CD14-positive monocyte (primary cell): ENCODE measurements at places on chromosomes 1 and 21. TPM values are rescaled to one million over a fixed set of nuclear protein-coding genes. Genes with fewer than 3 reads are reported as not detected.

DNA sequence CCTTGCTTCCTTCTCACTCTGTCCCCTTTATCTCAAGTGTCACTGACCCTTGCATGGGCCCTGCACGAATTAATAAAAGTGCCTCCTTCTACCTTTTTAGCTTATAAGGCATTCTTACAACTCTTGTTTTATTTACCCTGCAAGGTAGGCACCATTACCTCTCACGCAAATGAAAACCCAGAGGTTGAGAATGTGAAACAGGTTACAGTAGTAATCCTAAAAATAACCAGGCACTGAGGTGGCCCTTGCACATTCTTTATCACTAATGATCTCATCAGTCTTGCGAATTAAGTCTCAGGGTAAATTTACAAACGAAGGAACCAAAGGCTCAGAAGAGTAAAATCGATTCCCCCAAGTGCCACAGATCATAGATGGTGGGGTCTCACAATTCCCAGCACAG, 3.7 kb downstream of the GLIS1 start:
- H3K4me1 ChIP-seq: peaks cover 20% of the 10 kb centered on the region
- peaks cover 41% of the 10 kb centered on the region for H3K27me3 ChIP-seq
- H3K27ac ChIP-seq: no peak overlapping the region
- no peak for DNase-seq

DNA sequence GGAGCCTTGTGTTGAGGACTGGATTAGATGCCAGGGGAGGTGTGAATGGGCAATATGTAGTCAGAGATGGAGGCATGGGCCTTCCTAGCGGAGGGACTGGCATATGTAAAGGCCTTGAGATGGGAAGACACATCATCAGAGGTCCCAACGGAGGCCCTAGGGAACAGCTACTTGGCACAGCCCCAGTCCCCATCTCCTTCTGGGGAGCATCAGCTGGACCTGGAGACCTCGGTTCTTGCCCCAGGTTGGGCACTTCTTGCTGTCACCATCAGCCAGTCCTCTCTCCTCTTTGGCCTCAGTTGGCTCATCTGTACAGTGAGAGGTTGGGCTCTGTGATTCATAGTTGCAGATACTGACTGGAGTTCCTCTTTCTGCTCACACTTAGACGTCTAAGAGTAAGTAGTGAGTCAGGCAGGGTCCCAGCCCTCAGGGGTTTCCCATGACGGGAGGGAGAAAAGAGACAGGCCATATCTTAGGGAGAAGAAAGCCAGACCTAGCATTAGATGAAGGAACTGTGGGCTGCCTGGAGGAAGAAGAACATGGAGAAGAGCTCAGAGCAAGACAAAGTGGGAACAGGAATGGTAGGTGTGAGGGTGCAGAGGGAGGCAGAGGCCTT, 3.4 kb upstream of the MARCKSL1 start:
- no peak overlapping the region for H3K4me3 ChIP-seq
- H3K36me3 ChIP-seq: no peaks in the 10 kb centered on the region
- H3K27ac ChIP-seq: peak overlapping the region; percentile 100
- H3K4me1 ChIP-seq: peaks cover 50% of the 10 kb centered on the region
- peak; percentile 94 for DNase-seq

GRCh38 chr21:35395728-35396127, 346.6 kb upstream of the RUNX1 start:
- no peak overlapping the region for H3K27ac ChIP-seq
- peak; percentile 36 for DNase-seq
- no peaks in the 10 kb centered on the region for H3K36me3 ChIP-seq
- H3K27me3 ChIP-seq: peaks cover 2% of the 10 kb centered on the region

DNA sequence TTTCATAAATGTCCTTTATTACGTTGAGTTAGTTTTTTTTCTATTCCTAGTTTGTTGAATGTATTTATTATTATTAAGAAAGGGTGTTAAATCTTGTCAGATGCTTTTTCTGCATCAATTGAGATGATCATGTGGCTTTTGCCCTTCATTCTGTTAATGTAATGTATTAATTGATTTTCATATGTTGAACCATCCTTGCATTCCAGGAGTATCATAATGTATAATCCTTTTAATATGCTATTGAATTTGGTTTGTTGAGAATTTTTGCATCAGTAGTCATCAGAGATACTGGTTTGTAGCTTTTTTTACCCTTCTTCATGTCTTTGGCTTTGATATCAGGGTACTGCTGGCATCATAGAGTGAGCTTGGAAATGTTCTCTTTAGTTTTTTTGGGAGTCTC, 100.0 kb downstream of the POFUT2 start:
- H3K36me3 ChIP-seq: peaks cover 54% of the 10 kb centered on the region
- no peak overlapping the region for H3K27ac ChIP-seq
- DNase-seq: no peak
- H3K27me3 ChIP-seq: no peaks in the 10 kb centered on the region
- H3K4me1 ChIP-seq: no peaks in the 10 kb centered on the region

GRCh38 chr1:111961016-111961415, 28.5 kb downstream of the KCND3 start:
- no peak for DNase-seq
- H3K27me3 ChIP-seq: no peaks in the 10 kb centered on the region
- H3K36me3 ChIP-seq: no peaks in the 10 kb centered on the region
- H3K27ac ChIP-seq: no peak overlapping the region

DNA sequence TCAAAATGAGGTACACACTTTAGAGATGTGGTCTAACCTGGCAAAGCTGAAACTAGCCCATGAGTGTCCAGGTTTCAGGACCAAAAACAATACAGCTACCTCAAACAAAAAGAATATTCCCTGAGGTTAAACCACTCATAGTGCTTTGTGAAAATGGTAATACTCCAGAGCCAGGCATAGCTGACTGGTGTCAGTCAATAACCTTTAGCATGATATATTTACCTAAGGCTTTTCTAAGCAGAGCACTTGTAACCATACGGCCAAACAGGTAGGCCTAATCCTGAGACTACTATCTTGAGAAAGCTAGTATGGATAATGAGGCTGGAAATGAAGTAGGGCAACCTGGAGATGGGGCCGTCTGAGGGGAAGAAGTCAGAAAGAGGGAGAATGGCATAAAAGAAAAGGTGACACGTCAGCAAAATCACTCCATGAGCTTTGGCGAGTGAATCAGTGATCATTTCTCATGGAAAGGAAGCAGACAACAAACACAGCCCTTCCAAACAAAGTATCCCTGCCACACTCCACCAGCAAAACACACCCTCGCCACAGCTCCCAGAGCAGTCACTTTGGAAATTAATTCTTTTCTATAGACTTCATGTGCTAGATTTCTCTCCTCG, 1.7 kb upstream of the LRRC52 start:
- peaks cover 13% of the 10 kb centered on the region for H3K4me1 ChIP-seq
- H3K27me3 ChIP-seq: peaks cover 26% of the 10 kb centered on the region
- H3K27ac ChIP-seq: no peak overlapping the region
- no peak overlapping the region for H3K4me3 ChIP-seq

- peaks cover 13% of the 10 kb centered on the region for H3K4me1 ChIP-seq
- no peak for DNase-seq
- H3K27me3 ChIP-seq: peaks cover 20% of the 10 kb centered on the region
- H3K4me3 ChIP-seq: no peak overlapping the region
- no peak overlapping the region for H3K27ac ChIP-seq
Measured at GRCh38 chr1:77891200-77891599, 2.8 kb downstream of the NEXN start.

- H3K27ac ChIP-seq: no peak overlapping the region
- no peaks in the 10 kb centered on the region for H3K27me3 ChIP-seq
- no peaks in the 10 kb centered on the region for H3K36me3 ChIP-seq
- H3K4me3 ChIP-seq: no peak overlapping the region
- DNase-seq: no peak
Measured at GRCh38 chr1:244494653-244495052, 33.6 kb downstream of the CATSPERE start.

- peaks cover 55% of the 10 kb centered on the region for H3K4me1 ChIP-seq
- peaks cover 77% of the 10 kb centered on the region for H3K36me3 ChIP-seq
- H3K27ac ChIP-seq: peak overlapping the region; percentile 65
- no peak overlapping the region for H3K4me3 ChIP-seq
Measured at GRCh38 chr1:183577897-183578465, 12.3 kb downstream of the NCF2 start.

DNA sequence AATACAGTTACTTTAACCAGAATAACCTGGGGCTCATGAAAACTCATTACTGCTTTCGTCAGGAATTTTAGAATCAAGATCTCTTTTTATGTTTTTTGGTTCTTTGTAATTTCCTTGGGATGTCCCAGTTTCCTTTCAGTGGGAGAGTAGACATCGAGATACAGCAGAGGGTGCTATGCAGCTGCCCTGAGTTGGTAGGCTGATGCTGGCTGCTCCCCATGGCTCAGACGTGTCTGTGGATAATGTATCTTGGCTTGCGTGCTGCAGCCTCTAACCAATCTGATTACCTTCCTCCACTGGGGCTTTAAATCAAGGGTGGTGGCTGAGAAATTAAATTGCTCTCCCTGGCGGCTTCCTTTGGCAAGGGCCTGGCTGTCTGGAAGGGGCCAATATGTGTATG, 253.7 kb downstream of the CACNA1E start:
- no peak for DNase-seq
- no peaks in the 10 kb centered on the region for H3K4me1 ChIP-seq

GRCh38 chr1:30830537-30830936, 73.0 kb upstream of the LAPTM5 start:
- peak; percentile 56 for DNase-seq
- H3K27me3 ChIP-seq: peaks cover 57% of the 10 kb centered on the region
- H3K27ac ChIP-seq: no peak overlapping the region
- peaks cover 12% of the 10 kb centered on the region for H3K4me1 ChIP-seq
- H3K36me3 ChIP-seq: no peaks in the 10 kb centered on the region

DNA sequence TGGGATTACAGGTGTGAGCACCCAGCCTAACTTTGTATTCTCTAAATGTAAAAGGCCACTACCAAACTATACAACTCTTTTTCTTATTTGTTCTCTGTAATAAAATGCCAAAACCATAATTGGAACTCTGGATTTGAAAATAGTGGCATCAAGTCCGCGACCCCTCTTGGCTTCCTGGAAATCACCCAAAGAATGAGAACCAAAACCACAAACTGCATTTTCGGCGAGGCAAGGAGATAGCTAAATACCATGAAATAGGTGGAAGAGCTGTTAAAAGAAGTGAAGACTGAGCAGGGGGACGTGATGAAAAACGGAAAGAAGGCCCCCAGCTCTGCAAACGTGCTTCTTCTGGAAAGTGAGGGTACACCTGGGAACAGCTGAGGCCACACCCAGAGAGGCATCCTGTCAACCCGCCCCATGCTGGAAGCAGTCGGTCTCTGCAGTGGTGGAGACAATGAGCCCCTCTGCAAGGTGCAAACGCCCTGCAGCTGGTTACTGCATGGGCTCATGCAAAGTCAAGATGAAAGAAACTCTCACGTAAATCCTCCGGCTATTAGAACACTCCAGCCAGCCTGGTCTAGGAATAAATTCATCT, 22.5 kb downstream of the VPS26C start:
- H3K27me3 ChIP-seq: no peaks in the 10 kb centered on the region
- no peaks in the 10 kb centered on the region for H3K4me1 ChIP-seq

GRCh38 chr1:198967566-198967965, 328.7 kb downstream of the PTPRC start:
- H3K36me3 ChIP-seq: no peaks in the 10 kb centered on the region
- H3K27ac ChIP-seq: no peak overlapping the region
- DNase-seq: peak; percentile 4

DNA sequence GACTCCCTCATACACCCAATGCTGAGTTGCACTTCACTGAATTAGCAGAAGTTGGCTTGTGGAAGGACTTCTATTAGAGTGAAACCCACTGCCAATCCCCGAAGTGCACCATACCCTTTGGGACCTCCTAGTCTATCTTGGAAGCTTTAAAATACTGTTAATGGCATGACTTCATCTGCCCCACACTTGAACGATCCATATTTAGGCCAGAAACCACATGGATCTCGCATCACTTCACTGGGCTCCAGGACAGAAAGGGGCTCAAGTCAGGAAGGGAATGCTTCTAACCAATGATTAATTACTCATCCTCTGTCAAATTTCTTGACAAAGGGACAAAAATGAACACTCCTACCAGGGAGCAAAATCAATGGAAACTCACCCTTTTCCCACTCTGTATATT, 69.1 kb downstream of the BCAR3 start:
- no peaks in the 10 kb centered on the region for H3K4me1 ChIP-seq
- no peaks in the 10 kb centered on the region for H3K27me3 ChIP-seq
- no peak overlapping the region for H3K27ac ChIP-seq
- DNase-seq: no peak
- no peak overlapping the region for H3K4me3 ChIP-seq

- H3K27ac ChIP-seq: no peak overlapping the region
- DNase-seq: no peak
- no peaks in the 10 kb centered on the region for H3K4me1 ChIP-seq
- no peak overlapping the region for H3K4me3 ChIP-seq
Measured at GRCh38 chr1:23083714-23084480, 64.6 kb downstream of the KDM1A start.

- DNase-seq: no peak
- H3K27me3 ChIP-seq: no peaks in the 10 kb centered on the region
- H3K4me3 ChIP-seq: no peak overlapping the region
Measured at GRCh38 chr1:1335283-1335682, 4.2 kb downstream of the TAS1R3 start.

DNA sequence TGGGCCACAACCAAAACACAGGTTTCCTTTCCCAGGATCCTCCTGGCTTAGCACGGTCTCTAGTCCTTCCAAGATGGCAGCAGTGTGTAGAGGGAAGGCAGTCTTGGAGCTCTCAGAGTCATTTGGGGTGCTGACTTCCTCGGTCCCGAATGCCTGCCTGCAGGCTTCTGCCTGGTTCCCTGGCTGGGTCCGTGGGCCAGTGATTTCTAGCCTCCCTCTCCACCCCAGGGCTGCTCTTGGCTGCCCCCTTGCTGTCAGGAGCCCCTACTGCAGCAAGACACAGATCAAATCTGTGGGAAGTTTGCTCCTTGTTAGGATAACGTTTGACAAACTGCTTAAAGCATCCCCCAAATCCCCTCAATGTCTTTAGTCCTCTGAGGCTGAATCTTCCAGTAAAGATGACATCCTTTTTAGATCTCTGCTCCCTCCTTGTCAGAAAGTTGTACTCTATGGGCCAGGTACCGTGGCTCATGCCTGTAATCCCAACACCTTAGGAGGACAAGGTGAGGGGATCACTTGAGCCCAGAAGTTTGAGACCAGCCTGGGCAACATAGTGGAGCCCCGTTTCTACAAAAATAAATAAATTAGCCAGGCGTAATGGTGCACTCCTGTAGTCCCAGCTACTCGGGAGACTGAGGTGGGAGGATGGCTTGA, 272.5 kb downstream of the RRAGC start:
- H3K4me3 ChIP-seq: no peak overlapping the region
- peak; percentile 25 for DNase-seq
- no peaks in the 10 kb centered on the region for H3K36me3 ChIP-seq
- H3K27ac ChIP-seq: no peak overlapping the region

The NCF2 gene
- polyA plus RNA-seq: 394 and 509 TPM in 2 replicates

The OR2C3 gene
- 0.01 TPM in 2 replicates for polyA plus RNA-seq

The DCST2 gene
- polyA plus RNA-seq: 1.5 and 2.6 TPM in 2 replicates

The PGLYRP3 gene
- not detected for polyA plus RNA-seq

The HLX gene
- polyA plus RNA-seq: 17.6 TPM

The ACBD6 gene
- 19.7 TPM for polyA plus RNA-seq

The S100A7 gene
- polyA plus RNA-seq: not detected

The DHCR24 gene
- 3.0 TPM for polyA plus RNA-seq

The OR6P1 gene
- polyA plus RNA-seq: not detected

The ATAD3C gene
- 0.32 TPM in 1 of 2 replicates, not detected in the other for polyA plus RNA-seq

The ZMYND12 gene
- 1.2 TPM for polyA plus RNA-seq

The DFFB gene
- polyA plus RNA-seq: 11.7 and 14.7 TPM in 2 replicates
